ENCODE measurements at places on chromosomes 13 and 19. TPM values are rescaled to one million over a fixed set of nuclear protein-coding genes. Genes with fewer than 3 reads are reported as not detected.
A peak's percentile ranks its signal among the peaks of the same experiment; 100 is the strongest.

GRCh38 chr13:81395368-81395767 is 1054.4 kb upstream of the SPRY2 start:
- no peaks in the 10 kb centered on the region for H3K27me3 ChIP-seq
- no peak overlapping the region for H3K27ac ChIP-seq
- H3K36me3 ChIP-seq: no peaks in the 10 kb centered on the region
- no peak overlapping the region for H3K4me3 ChIP-seq

DNA sequence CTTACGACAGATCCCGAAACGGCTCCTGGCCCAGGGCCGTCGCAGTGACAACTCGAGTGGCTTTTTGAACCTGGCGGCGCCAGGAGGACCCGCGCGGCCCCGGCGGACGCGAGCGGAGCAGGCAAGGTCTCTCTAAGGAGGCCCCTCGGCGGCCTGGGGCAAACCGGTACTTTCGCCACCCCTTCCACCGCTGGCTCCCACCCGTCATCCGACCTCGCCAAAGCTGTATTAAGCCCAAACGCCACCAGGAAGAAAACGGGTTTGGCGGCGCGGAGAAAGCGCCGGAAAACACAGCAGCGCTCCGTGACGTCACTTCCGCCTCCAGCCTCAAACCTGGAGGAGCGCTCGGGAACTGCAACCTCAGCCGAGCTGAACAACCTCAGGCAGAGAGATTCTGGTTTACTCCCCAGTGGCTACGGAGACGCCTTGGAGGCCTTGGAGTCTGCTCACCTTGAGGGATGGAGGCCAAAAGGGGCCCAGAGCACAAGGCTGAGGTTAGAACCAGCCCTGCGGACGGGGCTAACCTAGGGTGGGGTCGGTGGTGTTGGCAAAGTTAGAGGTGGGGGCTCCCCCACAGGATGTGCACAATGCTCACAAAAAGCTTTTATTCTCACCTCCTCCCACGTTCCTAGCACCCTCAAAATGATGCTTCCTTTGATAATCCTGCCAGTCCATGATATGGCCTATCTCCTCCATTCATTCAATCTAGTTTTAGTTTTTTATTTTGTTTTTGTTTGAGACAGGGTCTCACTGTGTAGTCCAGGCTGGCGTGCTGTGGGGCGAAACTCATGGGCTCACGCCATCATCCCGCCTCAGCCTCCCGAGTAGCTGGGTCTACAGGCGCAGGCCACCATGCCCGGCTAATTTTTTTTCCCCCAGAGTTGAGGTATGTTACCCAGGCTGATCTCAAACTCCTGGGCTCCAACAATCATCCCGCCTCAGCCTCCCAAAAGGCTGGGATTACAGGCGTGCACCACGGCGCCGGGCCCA is at the start of gene ZNF266:
ZNF266 (minus strand) TSS at position 295 of the 990 bp plus-strand sequence. CDS start 15,484 bp downstream, outside the sequence.
- no peaks in the 10 kb centered on the region for H3K27me3 ChIP-seq
- peak within 1 kb of the TSS; percentile 88 for H3K27ac ChIP-seq
- peak; percentile 80 for DNase-seq
- H3K4me1 ChIP-seq: peaks cover 6% of the 10 kb centered on the region
- H3K4me3 ChIP-seq: peak within 1 kb of the TSS; percentile 82
- peaks cover 16% of the 10 kb centered on the region for H3K36me3 ChIP-seq

GIPR gene
- polyA plus RNA-seq: 1.4 TPM

DNA sequence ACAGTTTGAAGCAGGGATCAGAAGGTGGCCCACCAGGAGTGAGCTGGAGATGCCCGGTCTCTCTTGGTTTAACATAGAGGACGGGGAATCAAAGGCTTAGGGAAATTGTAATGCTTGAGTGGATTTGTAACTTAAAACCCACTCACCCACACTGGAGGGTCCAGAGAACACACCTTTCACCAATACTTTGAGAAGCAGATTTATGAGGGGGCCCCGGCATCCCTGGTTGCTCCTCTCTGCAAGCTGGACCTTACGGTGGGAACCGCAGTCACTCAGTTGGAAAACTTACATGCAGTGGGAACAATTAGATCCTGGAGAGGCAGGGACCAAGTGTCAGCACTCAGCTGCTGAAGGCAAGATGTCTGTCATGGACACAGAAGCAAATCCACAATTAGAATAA is 20.5 kb downstream of the PPP5C start:
- DNase-seq: no peak
- no peaks in the 10 kb centered on the region for H3K4me1 ChIP-seq
- H3K27ac ChIP-seq: no peak overlapping the region
- H3K36me3 ChIP-seq: peaks cover 45% of the 10 kb centered on the region
- H3K4me3 ChIP-seq: no peak overlapping the region
- H3K27me3 ChIP-seq: no peaks in the 10 kb centered on the region

DNA sequence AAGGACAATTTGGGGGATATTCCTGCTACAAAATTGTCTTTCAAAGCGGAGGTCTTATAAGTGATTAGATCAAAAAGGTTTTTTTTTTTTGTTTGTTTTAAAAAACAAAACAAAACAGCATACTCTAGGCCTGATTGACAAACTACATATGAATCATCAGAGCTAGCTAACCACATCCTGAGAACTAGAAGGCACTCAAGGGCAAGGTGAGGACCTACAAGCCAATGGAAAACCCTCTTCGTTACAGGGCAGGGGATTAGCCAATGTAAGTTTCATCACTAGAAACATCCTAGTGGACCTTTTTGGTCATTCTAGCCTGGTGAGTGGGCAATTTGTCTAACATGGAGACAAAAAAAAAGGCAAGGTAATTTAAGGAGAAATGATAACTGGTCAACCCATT is 428.6 kb downstream of the RFC3 start:
- no peak overlapping the region for H3K4me3 ChIP-seq
- H3K4me1 ChIP-seq: no peaks in the 10 kb centered on the region
- no peak overlapping the region for H3K27ac ChIP-seq
- H3K27me3 ChIP-seq: no peaks in the 10 kb centered on the region
- DNase-seq: no peak
- no peaks in the 10 kb centered on the region for H3K36me3 ChIP-seq
